ENCODE measurements at places on chromosomes 7 and 10.
A peak's percentile ranks its signal among the peaks of the same experiment; 100 is the strongest.

DNA sequence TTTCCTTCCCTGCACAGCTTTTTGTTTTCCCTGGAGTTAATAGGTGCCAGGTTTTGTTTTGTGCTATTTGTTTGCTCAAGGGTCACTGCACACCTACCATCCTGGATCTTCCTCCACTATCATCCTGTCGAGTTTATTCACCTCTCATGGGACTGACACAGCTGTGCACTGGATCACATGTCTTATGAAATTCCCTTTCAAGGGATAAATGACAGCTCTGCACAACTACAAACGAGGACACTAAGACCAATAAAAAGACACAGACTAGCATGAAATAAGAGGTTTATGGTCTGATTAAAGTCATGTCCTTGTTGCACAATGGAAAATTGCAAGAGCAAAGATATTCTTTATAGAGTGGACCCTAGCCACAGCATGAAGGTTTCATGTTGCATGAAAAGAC, 76.7 kb upstream of the SFMBT2 start:
- no peak for DNase-seq

GRCh38 chr10:68172324-68172723, 59.6 kb downstream of the ATOH7 start:
- no peak for DNase-seq

DNA sequence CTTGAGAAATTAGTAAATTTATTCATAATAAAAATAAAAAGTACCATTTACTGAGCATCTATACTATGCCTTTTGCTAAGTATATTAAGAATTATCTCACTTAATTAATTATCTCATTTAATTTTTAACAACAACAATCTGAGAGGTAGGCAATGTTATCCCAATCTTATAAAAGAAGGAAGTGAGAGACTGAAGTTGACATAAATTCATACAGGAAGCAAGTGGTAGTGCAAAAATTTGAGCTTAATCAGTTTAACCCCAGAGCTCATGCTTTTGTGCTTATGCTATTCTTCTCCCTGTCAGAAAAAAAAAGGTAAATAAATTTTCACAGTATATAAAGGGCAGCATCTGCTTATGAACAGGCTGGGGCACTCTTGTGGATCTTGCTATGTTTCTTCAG, 2.7 kb upstream of the LIPF start:
- DNase-seq = no peak

DNA sequence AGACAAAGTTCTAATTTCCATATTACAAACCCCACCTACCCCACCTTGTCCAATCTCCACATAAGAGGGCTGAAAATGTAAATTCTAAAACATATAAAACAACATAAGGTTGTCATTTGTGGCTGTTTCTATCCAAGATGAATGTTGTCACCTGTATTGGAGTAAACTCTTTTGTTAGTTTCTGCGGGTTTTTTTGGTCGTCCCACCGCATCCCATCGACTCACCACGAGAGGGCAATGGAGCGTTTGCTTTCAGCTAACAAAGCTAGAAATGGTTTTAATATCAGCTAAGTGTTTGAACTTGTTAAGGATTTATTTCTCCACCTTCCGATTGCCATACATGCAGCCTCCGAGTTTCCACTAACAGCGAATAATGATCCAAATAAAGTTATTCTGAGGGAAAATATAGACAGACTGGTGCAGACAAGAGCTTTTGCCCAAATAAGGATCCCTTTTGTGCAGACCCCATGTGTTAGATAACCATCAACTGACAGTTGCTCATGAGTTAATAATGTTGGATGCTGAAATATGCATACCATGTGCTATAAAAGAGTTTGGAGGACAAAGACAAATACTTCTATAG, 137.2 kb downstream of the ARID5B start:
- DNase-seq = peak; percentile 83

DNA sequence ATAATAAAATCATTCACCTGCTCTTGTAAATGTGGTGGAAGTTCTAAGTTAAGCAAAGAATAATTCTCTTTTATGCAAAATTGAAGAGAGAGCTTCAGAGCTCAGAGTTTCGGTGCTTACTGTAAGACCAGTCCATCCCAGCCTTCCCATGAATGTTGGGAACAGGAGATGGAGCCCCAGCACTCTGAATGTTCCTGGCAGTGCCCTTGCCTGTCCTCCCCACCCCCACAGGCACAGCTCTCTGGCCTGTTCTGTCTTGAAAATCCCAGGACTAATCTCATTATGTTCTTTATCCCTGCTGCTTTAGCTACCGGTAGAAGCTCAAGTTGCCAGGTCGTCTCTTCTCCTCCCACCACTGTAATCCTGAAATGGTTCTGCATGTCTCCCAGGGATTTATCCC, 29.1 kb upstream of the LHFPL3 start:
- DNase-seq = no peak

DNA sequence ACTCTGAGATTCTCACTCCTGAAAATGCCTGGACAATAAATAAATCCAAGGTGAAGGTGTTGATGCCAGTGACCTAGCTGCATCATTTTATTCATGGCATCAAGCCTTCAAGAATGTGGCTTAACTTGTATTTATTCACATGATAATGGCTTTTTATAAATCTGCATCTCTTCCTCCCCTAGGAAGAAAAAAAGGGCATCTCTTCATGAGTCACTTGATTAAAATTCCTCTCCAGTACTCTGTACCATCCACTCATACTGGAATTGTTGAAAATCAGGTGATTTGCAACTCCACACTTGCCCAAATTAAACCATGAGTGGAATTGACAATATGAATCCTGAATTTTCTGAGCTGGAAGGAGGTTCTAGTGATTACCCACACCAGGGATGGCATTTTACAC, 30.2 kb downstream of the PTPRE start:
- no peak for DNase-seq

DNA sequence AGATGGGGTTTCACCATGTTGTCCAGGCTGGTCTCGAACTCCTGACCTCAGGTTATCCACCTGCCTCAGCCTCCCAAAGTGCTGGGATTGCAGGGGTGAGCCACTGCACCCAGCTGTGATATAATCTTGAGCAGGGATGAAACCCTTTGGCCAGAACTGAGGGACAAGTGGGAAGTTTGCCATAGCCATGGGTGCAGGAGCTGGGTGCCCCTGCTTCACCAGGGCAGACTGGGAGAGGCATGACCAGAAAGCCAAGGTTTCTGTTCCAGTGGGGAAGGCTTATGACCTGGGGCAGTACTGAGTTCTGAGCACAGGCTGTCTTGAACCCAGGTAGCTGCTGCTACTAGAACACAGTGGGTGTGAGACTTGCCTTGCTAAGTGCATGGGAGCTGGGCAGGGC, 40.5 kb upstream of the CDK13 start:
- DNase-seq = no peak

DNA sequence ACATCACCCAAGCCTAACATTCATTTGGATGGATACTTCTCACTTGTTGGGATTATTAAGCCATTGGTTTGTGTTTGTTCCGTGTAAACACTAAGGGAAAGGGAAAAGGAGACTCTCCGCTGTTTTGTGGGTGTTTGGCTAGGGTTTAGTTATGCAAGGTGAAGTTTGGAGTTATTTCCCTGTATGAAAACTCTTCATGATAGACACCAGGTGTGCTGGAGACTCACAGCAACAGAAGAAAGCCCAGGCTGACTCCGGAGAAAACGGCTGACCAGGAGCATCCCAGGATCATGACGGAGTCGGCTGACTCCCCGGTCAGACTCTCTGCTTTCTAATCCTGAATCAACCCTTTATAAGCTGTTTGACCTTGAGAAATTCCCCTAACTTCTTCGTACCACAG, 94.1 kb upstream of the KLF6 start:
- DNase-seq = no peak

DNA sequence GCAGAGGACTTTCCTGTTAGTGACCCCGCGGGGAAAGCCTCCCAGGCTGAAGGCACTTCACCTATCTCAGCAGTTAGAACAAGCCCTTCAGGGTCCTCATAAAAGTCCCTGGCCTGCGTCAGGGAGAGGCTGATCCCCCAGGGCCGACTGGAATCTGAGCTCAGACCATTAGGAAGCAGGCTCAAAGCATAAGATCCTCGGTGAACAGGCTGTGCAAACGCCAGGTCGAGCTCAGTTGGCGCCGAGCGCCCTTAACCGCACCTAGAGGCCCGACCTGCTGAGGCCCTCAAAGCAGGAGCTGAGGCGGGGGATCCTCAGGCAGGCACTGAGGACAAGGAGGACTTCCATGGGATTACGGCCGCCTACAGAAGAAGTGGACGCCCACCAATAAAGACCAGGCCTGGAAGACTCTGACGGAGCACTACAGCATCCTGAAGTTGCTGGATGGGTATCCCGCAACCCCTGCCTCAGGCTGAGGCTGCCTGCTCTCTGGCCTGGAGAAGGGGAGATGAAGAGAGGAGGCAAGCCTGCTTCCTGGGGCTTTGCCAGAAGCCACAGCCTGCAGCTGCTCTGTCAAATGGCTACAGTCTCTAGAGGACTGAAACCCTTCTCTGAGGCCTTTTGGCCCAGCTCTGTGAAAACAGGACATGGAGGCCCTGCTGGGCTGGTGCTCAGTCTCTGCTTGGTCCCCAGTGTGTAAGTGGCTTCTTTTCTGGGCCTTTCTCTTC, 29.9 kb downstream of the LIPJ start:
- peak; percentile 22 for DNase-seq

DNA sequence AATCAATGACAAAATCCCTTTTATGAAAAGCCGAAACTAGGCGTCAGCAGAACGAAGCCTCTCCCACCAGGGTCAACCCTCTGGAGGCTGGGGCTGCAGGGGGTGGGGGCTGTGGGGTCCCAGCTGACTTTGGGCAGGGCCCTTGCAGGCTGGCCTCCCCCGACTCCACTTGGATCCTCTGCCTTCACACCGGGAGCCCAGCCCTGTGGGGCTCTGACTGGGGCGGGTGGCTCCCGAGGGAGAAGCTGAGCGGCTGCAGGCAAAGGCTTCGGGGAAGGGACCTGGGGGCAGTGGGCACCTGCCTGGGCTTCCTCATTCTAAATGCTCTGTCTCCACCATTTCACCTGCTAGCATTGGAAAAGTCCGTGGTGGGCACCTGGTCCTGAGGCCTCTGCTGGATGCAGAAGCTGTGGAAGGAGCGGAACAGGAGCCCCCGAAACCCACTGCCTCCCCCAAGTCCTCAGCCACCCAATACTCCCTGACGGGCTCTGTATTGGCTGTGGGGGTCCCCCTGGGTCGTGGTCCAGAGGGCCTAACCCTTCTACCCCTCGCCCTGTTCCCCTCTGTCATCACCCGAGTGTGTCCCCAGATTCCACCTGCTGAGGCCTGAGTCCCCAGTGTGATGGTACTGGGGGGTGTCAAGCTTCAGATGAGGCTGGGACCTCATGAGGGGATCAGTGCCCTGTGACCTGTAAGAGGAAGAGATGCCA, 108.6 kb downstream of the DNAJB6 start:
- no peak for DNase-seq

- no peak for DNase-seq
Measured at GRCh38 chr7:16697507-16698199, 51.7 kb downstream of the BZW2 start.
